Right ventricle myocardium inferior (tissue), 1 donor: ENCODE measurements at places on chromosomes 5 and 9. TPM values are rescaled to one million over a fixed set of nuclear protein-coding genes. Genes with fewer than 3 reads are reported as not detected.

Gene RFESD
- 3.0 TPM for total RNA-seq

Gene FCN1
- 5.7 TPM for total RNA-seq

DNA sequence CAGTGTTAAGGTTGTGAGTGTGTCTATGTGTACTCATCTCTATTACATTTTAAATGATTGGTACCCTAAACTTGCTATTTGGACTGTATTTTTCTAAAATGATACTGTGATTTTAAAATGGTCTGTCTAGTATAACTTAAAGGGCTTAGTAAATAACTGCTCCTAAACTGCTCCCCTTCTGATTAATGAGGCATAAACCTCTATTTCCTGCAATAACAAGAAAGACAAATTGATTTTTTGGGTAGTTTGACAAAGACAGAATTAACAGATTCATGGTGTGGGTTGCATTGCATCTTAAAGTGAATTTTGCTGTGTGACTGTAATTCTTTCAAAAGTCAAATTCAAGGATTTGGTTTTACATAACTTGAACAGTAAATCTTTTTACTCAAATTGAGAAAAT is 8.1 kb upstream of the LRRTM2 start:
- DNase-seq, result no peak

- no peak for DNase-seq
Measured at GRCh38 chr9:126875756-126876510, 15.5 kb downstream of the ZBTB34 start.

DNA sequence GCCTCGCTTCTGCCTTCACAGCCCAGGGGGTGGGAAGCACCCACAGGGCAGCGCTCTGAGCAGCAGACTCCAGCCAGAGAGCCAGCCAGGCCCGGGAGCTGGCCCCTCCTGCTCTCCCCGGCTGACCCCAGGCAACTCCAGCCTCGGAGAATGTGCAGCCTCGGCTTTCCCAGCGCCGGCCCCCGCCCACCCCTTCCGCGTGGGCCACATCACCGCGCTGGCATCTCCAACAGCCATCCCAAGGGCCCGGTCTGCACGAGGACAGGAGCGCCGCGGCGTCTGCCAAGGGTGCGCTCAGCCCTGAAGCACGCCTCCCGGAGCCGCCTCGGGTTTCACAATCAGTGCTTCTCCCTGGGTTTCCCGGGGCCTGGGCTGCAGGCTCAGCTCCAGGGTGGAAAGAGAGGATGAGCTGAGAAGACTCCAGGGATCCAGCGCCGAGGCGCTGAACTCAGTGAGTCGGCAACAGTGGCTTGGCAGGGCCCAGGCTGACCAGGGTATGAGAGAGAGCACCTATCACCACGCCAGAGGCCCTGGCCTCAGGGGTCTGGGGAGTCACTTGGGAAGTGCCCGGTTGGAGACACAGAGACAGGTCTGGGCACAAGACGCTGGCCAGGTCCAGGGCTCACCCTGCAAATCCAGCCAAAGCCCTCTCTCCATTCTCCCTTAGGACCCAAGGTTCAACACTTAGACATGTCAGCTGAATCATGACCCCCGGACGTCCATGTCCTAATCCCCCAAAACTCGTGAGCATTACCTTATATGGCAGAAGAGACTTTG is 79.6 kb downstream of the ADAMTS2 start:
- DNase-seq, result peak; percentile 95
